ENCODE measurements at places on chromosomes 6 and 20. TPM values are rescaled to one million over a fixed set of nuclear protein-coding genes. Genes with fewer than 3 reads are reported as not detected.
A peak's percentile ranks its signal among the peaks of the same experiment; 100 is the strongest.

HLA-DOB gene
- 0.39 TPM for total RNA-seq

PPP2R5D gene
- total RNA-seq = 63.6 TPM

CCM2L gene
- 45.4 TPM for total RNA-seq

PPARD gene
- 14.4 TPM for total RNA-seq

SLC22A2 gene
- not detected for total RNA-seq

GRCh38 chr6:16403831-16404230 is 165.4 kb downstream of the GMPR start:
- no peak for DNase-seq

GRCh38 chr20:13855613-13856012 is 70.8 kb downstream of the NDUFAF5 start:
- DNase-seq = no peak

DNA sequence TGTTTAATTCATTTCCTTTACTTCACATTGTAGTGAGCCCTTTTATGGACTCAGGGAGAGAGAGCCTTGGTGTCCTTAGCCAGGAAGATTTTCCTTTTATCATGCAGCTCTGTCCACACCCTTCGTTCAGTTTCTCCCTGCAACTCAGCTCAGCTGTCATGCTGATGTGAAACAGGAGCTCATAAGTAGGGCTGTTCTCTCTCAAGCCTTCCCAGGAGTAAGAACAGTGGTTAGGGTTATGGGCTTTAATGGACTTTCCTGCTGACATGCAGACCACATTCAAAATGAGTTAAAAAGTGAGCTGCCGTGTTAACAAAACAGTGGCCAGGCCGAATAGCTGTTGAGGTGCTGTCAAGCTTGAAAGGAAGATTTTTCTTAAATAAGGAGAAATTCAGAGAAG is 104.1 kb downstream of the BCKDHB start:
- no peak for DNase-seq

- no peak for DNase-seq
These were observed 253.6 kb downstream of the CDH26 start for GRCh38 chr20:60211618-60212463.

GRCh38 chr6:119479860-119480655 is 130.5 kb upstream of the MAN1A1 start:
- no peak for DNase-seq

DNA sequence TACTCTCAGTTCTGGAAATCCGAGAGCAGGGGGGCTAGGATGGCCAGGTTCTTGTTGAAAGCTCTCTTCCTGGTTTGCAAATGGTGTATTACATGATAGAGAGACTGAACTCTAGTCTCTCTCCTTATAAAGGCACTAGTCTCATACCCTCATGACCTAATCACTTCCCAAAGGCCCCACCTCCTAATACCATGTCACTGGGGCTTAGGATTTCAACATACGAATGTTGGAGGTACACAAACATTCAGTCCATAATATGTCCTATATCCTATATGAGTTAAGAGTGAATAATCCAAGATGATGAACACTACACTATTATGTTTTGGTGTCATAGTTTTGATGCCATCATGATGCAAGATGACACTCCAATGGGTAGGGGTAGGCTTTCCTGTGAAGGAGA is 20.0 kb upstream of the TXLNB start:
- DNase-seq = no peak

- DNase-seq = no peak
These were observed 2.4 kb upstream of the DEFB119 start for GRCh38 chr20:31392836-31393235.

DNA sequence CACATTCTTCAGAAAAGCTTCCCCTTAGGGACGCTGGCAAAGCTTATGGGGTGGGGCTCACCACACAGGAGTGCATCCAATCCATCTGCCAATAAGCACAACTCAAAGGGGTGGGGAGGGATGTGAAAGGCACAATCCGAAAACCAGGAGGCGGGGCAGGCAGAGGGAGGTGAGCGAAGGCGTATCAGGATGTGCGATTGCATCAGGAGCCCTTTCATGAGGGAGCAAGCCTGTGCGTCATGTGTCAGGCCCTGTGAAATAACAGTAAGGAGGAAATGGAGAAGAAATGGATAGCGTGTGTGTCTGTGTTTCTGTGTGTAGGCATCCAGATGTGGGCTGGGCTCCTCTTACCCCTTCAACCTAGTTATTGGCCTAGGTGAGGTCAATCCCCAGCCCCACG is 382.4 kb upstream of the CDH4 start:
- no peak for DNase-seq

- DNase-seq = no peak
These were observed 912 bp downstream of the SNRNP48 start for GRCh38 chr6:7590918-7591302.

DNA sequence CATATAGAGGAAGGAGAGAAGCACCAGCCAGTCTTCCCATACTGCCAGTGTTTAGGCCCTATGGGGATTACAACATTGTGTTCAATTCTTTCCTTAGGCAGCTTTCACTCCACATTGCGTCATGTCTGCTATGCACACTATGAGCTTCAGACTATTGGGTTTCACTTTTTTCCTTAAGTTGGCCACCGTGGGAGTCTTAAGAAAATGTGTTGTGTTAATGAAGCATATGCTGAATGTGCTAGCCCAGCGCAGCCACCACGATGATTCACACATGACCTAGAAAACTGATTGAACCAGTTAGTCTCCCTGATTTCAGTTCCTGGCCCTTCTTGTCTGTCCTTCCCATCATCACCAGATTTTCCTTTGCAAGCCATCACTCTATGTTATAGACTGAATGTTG is 21.5 kb downstream of the TUBB2B start:
- DNase-seq = no peak

GRCh38 chr6:44262467-44263353 is 2.6 kb downstream of the NFKBIE start:
- no peak for DNase-seq

- no peak for DNase-seq
These were observed 2.5 kb downstream of the ZNF831 start for GRCh38 chr20:59165891-59166709.

- DNase-seq = no peak
These were observed 77.5 kb upstream of the NT5E start for GRCh38 chr6:85372188-85372914.

DNA sequence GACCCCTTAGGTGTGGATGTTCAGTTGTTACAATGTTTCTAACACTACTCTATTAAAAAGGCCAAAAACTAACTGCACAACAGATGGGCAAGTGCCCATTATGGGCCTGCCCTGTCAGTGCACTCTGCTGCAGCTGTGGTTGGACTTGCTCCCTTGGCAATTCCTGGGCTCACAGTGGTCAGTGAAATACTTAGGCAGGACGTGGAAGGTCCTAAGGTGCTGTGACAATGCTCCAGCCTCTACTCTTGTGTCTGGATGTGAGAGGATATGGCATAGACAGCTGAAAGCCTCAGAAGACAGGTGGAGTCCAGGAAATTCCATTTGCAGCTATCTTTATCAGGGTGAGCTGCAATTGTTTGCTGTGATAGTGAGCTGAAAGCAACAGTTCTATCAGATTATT is 136.5 kb upstream of the OLIG3 start:
- DNase-seq = no peak

- DNase-seq = no peak
These were observed 153.7 kb downstream of the MOXD1 start for GRCh38 chr6:132247381-132248159.

DNA sequence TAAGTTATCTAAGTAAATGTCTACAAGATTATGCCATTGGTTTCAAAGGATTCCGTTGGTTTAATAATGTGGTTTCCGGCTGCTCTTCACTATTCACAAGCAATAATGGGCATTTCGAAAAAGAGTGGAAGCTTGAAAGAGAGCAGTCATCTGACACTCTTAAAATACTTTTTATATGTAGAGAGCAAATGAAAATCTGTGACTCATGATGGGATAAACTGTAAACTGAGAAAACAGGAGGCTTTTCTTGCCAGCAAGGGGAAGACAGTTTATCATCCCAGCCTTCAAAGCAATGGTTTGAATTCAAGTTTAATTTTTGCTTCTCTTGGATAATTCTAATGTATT is 145.7 kb downstream of the KHDC1L start:
- peak; percentile 80 for DNase-seq

- DNase-seq = no peak
These were observed 121.5 kb upstream of the ARG1 start for GRCh38 chr6:131451321-131452144.

DNA sequence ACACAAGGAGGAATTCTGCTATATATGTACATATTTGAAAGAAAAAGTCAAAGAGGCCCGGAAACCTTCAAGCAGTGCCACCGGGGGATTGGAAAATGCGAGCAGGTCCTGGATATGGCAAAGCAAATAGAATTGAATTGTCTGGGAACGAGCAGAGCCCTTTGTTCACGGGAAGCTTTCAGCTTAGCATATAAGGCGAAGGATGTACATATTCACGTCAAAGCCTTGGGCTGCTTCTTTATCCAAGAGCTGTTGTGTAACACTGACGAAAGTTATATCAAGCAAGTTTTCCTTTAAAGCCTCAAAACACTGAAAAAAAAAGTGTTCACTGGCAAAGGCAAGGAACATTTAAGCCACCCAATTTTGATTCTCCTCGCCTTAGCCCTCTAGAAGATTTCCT is 171.0 kb downstream of the GPX5 start:
- DNase-seq = no peak

DNA sequence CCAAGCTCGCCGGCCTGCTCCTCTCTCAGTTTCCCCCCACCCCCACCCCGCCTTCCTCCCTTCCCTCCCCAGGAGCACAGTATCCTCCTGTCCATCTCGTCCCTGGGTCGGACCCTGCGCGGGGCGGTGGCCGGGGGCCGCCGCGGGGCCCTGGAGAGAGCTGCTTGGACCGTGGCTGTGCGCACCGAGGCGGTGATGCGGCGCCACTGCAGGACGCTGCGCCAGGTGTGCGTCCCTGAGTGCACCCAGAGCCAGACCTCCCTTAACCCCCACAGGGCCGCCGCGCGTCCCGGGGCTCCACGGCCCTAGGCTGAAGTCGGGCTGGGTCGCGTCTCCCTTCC is 2.2 kb downstream of the C20orf204 start:
- no peak for DNase-seq

DNA sequence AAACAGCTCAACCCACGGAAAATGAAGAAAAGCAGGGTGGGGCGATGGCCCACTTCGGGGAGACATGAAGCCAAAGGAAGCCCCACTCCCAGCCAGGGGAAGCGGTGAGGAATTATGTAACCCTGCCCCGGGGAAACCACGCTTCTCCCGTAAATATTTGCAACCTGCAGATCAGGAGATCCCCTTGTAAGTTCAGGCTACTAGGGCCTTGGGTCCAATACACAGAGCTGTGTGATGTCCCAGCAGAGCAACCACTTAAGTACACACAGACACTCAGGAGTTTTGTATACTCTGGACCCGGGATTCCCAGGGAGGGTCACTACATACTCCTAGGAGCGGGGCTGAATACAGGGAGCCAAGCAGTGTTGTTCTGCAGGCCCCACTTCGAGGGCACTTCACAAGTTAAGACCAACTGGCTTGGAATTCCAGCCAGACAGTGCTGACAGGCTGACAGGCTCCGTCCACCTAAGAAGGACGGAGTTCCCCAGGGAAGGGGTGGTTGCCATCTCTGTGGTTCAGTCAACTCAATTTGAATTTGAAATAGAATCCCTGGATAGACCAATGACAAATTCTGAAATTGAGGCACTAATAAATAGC is 301.4 kb upstream of the THEMIS start:
- DNase-seq = no peak

- DNase-seq = no peak
These were observed 34.5 kb downstream of the DLGAP4 start for GRCh38 chr20:36340593-36340990.

DNA sequence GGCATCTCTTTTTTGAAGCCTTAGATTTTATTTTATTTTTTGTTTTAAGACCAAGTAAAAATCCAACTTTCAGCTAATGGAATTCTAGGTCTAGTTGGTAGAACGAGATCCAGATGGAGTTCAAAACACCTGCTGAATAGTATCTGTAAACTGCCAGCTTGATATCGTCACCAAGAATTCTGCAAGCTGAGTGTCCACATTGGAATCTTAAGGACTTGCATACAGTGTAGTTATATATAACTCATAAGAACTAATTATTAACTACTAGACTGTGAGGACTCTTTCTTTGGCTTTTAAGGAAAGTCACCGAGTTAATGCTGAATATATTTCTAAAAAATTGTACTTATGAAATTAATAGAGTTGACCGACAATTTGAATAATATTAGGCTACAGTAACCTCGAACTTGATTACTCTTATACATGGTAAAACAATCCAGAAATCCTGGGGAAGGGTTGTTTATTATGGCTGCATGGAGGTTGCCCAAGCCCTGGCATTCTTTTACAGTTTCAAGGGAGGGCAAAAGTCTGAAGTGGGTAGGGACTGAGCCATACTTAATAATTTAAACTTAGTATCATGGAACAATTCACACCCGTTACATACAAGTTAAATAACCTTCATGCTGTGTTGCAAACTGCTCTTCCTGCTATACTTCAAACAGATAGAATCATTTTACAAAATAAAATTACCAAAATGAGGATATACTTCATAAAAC is 553.9 kb downstream of the PTPRT start:
- no peak for DNase-seq

- no peak for DNase-seq
These were observed 38.4 kb downstream of the AKAP7 start for GRCh38 chr6:131173680-131174079.
